ENCODE measurements at places on chromosomes 2 and 18.

DNA sequence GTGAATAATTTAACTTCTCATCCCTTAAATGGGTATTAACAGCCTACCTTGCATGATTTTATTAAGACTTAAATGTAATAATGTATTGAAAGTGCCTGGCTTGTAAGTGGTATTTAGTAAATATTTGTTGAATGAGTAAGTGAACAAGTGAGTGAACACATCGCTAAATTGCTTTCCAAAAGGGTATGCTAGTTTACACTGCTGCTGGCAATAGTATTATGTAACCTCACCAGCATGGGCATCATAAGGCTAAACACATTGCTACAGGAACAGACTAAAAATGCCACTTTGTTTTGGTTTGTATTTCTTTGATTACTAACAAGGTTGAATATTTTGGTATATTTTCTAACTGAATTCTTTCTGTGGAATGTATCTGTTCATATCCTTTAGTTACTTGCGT, 9.8 kb downstream of the WDR43 start:
- peak; percentile 74 for DNase-seq

GRCh38 chr2:156158808-156159207, 173.7 kb downstream of the NR4A2 start:
- no peak for DNase-seq

GRCh38 chr2:70310899-70311298, 9.0 kb upstream of the FAM136A start:
- no peak for DNase-seq

DNA sequence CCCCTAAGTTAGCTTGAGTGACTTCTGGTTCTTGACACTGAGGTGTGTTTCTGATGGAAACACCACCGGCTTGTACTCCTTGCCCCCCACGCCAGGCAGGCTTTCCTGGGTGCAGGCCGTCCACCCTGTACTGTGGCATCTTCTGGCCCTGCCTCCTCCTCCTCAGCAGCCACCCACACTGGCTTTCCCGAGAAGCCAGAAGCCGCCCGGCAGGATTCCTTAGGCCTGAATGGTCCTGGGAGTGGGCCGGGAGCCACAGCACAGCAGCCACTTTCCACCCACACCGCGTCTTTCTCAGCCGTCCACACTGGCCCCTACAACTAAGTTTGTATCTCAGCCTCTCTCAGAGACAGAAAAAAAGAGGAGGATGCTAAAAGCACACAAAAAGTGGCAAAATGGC, 2.1 kb upstream of the HSBP1L1 start:
- no peak for DNase-seq

GRCh38 chr2:236674238-236674637, 104.6 kb downstream of the ACKR3 start:
- DNase-seq = no peak

DNA sequence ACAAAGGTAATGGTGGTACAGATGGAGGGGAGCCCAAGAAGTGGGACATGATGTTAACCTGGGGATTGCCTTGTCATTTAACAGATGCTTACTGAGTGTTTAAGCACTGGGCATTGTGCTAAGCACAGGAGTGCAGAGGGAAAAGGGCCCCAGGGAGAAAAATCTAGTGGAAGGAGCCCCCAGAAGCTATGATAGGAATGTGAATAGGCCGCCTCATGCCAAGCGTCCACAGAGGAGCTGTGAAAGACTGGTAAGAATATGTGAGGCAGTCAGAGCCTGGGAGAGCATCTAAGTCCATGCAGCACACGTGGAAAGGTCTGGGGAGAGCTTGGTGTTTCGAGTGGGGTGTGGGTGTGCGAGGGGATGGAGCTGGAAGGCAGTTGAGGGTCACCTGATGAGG, 5.5 kb downstream of the ZNF532 start:
- DNase-seq = no peak

- DNase-seq = peak; percentile 50
Measured at GRCh38 chr2:19769513-19769912, 132.3 kb downstream of the TTC32 start.

DNA sequence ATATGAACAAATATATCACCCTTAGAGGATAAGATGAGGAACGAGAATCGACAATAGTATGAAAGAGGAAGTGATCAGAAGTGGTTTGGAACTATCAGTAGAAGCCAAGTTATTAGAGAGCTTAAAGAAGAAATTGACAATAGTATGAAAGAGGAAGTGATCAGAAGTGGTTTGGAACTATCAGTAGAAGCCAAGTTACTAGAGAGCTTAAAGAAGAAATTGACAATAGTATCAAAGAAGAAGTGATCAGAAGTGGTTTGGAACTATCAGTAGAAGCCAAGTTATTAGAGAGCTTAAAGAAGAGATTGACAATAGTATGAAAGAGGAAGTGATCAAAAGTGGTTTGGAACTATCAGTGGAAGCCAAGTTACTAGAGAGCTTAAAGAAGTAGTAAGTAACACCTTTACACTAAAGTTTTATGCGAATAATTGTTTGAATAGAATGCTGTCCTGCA, 175.5 kb downstream of the ZNF407 start:
- DNase-seq = no peak

DNA sequence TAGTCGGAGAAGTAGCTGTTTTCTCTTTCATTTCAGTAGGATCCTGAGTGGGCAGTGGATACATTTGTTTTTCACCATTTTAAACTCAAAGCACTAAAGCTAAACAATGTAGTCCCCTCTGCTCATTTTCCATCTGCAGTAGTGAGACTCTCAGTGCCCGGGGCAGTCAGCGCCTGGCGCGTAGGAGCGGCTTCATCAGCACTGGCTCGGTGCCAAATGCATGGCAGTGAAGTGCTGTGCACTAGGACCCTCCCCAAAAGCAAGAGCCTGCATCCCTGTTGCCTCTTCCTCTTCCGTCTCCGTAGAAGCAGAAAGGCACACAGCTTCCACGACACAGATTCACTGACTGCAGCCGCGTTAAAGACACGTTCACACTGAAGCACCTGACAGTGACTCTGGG, 19.0 kb upstream of the ESPNL start:
- no peak for DNase-seq

GRCh38 chr2:236813766-236814165, 244.1 kb downstream of the ACKR3 start:
- no peak for DNase-seq

GRCh38 chr18:11851806-11852337, 659 bp downstream of the CHMP1B start:
- peak; percentile 43 for DNase-seq

- no peak for DNase-seq
Measured at GRCh38 chr2:26756337-26756736, 7.7 kb upstream of the SLC35F6 start.

DNA sequence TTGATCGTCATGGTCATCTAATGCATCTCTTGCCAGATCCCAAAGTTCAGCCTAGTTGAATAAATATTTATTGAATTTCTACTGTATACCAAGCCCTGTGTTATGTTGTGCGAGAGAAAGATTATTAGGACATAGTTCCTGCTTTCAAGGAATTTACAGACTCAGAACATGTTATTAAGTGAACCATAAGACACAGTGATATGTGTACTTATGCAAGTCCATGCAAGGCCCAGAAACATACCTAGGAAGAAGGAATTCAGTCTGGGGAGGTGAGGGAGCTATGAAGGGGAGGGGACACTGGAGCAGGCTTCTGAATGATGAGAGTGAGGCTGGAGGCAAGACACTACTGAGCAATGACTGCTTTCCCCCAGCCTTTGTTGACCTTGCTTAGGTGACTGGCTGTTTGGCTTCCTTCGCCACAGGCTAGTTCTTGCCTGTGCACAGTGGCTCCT, 81.4 kb downstream of the ACAA2 start:
- no peak for DNase-seq

DNA sequence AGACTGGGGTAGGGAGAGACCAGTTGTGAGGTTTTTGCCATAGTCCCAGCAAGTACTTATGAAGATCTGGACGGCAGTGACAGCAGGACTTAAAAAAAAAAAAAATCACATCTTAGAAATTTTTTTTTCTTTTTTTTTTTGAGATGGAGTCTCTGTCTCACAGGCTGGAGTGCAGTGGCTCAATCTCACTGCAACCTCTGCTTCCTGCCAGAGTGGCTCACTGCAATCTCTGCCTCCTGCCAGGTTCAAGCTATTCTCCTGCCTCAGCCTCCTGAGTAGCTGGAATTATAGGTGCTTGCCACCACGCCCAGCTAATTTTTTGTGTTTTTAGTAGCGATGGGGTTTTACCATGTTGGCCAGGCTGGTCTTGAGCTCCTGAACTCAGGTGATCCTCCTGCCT, 22.4 kb upstream of the STAT4 start:
- no peak for DNase-seq

DNA sequence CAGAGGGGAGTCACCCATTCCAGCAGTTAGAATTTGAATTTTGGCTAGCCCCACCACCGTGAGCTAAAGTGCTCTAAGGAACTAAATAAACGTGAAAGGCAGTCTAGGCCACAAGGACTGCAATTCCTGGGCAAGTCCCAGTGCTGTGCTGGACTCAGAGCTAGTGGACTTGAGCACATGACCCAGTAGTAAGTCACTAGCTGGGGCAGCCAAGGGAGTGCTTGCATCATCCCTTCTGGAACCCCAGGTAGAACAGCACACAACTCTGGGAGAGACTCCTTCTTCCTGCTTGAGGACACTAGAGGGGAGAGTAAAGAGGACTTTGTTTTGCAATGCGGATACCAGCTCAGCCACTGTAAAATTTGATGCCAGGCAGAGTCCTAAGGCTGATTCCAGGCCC, 672.2 kb downstream of the CPS1 start:
- DNase-seq = no peak

GRCh38 chr2:181394741-181395437, 62.3 kb upstream of the ITGA4 start:
- no peak for DNase-seq

- DNase-seq = no peak
Measured at GRCh38 chr2:174331595-174332216, 3.0 kb upstream of the SP9 start.

DNA sequence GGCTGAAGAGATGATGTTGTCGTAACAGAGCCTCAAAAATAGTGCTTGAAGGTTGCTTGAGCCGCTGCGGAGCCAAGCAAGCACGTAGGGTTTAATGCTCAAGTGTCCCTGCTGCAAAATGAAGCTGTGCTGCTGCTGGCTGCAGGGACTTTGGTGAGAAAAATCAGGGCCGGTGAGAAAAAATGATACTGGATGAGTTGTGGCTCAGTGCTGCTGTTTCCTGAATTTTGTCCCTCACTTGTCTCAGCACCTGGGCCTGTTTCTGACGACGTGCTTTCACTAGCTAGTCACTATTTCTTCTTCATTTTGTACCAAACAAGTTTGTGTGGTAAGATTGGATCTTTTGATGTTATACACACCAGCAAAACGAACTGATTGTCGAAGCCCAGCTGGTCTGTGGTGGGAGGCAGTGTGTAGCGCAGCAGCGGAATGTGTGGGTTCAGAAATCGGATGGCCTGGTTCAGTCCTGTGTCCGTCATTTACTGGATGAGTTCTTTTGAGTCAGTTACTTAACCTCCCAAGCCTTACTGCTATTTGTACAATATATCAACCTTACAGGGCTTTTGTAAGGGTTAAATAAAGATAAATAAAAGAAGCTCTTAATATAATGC, 172.8 kb upstream of the FOSL2 start:
- no peak for DNase-seq
